ENCODE measurements at places on chromosomes 5 and 9.
A peak's percentile ranks its signal among the peaks of the same experiment; 100 is the strongest.

GRCh38 chr5:14429101-14430050 lies 152.2 kb upstream of the OTULINL start:
- no peak for DNase-seq

- DNase-seq = no peak
These were observed 21.5 kb upstream of the JADE2 start for GRCh38 chr5:134503937-134504437.

- no peak for DNase-seq
These were observed 2.4 kb upstream of the FAM78A start for GRCh38 chr9:131278702-131279111.

- DNase-seq = no peak
These were observed 97.2 kb upstream of the SARDH start for GRCh38 chr9:133835262-133835901.

- DNase-seq = no peak
These were observed 469.3 kb downstream of the SPATA31D1 start for GRCh38 chr9:82457891-82458290.

GRCh38 chr9:14418941-14419937 lies 105.3 kb upstream of the NFIB start:
- no peak for DNase-seq

DNA sequence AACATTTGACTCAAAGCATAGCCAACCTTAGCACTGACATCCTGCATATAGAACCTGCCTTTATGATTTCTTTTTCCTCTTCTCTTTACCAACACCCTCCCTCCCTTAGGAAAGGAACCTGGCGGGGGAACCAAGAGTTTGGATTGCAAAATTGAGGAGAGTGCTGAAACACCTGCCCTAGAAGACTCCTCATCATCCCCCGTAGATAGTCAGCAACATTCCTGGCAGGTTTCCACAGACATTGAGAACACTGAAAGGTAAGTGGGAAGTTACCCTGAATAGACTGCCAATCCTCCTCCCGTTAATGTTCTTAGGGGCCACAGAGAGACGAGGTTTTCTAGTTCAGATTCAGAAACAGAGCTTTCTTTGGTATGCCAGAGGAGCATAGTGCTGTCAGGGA lies 88.8 kb downstream of the RGS7BP start:
- no peak for DNase-seq

- DNase-seq = no peak
These were observed 580.5 kb upstream of the SGCD start for GRCh38 chr5:155746367-155747038.

DNA sequence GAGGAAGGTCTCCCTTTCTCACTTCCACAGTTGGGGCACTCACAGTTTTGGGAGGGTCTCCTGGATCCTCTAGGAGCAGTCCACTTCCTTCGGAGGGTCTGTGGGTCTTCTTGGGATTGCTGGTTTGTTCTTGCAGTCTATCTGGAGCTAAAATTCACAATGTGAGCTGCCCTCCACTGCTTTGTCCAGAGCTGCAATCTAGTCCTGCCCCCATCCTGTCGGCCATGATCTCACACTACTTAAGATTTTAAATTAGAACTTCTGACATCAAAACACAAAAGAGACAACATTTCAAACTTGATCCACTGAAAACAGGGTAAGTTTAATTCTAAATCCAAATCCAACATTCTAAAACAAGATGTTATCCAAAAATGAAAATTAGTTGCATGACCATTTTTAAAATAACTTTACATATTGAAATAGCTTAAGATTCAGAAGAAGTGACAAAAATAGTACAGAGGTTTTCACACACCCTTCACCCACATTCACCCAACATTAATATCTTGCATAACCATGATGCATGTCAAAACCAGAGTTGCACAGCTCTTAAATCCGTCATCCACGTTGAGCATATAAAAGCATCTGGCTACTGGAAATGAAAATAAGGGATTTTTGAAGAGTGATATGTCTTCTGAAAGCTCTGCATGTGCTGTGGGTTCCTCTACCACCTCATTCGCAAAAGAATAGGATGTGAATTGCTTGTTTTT lies 113.7 kb upstream of the EPB41L4A start:
- DNase-seq = no peak

DNA sequence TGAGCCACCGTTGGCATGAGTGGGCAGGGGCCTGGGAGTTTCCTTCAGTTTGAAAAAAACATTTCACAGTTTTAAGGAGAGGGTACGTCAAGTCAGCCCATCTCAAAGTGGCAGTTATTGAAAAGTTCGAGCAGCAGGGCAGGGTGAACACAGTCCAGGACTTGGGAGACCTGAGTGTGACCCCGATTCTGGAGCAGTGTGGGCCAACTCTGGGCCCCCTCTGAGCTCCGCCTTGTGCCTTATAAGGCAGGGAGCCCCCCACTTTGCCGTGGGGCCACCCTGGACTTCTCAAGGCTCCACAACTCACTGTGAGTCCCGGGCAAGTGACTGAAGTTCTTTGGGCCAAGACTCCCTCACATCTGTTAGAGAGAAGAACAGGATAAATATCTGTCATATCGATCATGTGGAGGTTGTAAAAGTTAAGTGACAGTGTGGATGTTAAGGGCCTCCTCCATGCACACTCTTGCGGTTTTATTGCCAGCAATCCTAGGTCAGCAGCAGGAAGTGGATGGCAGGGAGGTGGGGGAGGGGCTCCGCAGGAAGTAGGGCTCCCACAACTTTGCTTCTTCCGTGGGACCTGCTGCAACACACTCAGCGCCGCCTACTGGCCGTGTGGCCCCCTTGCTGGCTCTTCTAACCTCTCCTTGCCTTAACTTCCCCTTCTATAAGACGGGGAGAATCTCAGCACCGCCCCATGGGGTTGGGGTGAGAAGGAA lies 38.4 kb downstream of the HRH2 start:
- peak; percentile 23 for DNase-seq

DNA sequence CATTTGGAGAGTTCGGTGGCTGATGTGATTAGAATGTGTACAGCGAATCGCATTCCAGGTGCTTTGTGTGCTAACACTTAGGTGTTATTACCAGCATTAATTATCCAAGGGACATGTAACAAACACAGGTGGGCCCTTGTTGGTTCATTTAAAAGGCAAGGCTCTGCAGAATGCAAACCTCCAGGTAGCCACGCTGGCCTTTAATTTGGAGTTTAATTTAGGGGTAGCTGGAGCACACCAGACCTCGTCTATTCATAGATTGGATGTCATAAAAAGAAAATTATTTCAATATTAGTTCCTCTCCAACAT lies 191.1 kb downstream of the MAT2B start:
- DNase-seq = no peak

DNA sequence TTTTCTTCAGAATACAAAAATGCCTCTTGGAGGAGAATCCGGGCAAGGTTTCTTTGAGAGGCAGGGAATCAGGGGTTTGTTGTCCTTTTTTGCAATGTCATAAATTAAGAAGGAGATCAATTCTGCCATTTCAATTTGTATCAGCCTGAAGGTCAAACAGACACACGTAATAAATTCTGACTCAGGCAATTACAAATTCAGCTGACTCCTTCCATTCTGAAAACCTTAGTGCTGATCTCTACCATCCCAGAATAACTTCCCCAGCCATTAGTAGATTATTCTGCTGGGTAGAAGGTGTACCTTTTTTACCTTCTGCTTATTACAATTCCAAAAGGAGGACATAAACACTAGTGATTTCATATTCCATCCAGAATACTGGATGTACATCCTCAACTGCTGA lies 516.6 kb downstream of the AGTPBP1 start:
- DNase-seq = no peak
